Astrocyte (in vitro differentiated cells and primary cell): ENCODE measurements at places on chromosomes 2 and 18.

GRCh38 chr18:21316296-21316695 lies 74.3 kb downstream of the GREB1L start:
- DNase-seq, result peak; percentile 76

DNA sequence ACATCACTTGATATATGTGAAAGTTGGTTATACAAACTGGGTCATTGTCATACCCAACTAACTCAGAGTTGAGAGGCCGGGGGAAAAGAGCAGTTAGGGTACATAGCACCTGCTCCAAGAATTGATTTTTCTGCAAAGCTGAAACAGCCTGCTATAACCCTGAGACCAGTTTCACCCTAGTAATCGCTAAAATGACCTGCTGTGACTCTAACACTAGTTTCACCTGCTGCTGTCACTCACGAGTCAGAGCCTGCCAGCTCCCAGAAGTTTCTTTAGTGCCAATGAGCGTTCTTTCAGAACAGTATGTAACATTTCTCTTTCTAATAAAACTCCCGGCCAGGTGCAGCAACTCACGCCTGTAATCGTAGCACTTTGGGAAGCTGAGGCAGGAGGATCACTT lies 28.0 kb downstream of the SRSF7 start:
- no peak for DNase-seq

GRCh38 chr18:48663931-48664847 lies 125.4 kb downstream of the CTIF start:
- peak; percentile 22 for DNase-seq

DNA sequence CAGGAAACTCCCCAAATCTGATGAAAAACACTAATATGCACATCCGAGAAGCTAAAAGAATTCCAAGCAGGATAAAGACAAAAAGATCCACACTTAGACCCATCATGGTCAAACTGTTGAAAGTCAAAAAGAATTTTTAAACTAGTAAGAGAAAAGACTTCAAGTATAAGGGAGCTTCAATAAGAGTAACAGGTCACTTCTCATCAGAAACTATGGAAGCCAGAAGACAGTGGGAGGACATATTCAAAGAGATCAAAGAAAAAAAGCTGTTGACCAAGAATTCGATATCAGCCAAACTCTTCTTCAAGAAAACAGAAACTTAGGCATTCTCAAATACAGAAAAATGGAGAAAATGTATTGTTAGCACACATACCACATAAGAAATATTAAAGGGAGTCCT lies 50.4 kb downstream of the ZC3H8 start:
- no peak for DNase-seq

DNA sequence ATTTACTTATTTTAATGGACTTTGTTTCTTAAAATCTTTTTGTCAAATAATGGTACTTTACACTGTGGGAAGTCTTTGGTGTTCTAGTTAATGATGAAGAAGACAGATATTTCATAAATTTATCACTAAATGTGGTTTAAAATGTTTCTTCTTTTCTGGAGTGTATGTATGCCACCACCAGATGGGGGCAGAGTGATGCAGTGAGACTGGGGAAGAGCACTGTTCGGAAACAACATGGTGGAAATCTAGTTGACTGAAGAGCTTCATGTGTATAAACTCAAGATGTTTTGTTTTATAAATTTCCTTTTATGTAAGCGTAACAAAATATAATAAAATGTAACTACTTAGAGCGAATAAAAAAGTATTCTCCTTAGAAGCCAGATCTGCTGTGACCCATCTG lies 195.1 kb downstream of the KCNE4 start:
- DNase-seq, result peak; percentile 19

- peak; percentile 62 for DNase-seq
Measured at GRCh38 chr2:28662468-28663181, 89.0 kb upstream of the PPP1CB start.

DNA sequence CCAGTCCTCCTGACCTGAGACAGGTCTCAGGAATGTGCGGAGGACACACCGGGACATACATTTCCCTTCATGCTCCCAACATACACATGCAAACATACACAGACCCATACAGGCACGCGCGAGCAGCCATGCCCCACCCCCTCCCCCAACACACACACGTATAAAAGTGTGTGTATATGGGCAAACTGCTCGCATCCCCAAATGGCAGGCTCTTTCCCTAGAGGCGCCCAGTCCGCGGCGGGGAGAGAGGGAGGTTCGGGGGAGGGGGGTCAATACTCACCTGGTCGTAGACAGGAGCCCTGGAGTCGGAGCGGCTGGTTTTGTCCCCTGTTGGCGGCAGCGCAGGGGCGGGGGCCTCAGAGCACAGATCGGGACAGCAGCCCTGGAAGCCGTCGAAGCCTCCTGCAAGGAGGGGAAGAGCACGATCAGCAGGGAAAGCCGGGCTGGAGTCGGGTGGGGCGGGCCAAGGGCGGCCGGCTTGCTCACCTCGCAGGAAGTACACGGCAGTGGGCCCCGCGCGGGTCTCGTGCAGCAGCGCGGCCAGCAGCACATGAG lies 682 bp downstream of the DUSP2 start:
- DNase-seq, result no peak

- no peak for DNase-seq
Measured at GRCh38 chr18:6370886-6371635, 43.6 kb downstream of the L3MBTL4 start.

DNA sequence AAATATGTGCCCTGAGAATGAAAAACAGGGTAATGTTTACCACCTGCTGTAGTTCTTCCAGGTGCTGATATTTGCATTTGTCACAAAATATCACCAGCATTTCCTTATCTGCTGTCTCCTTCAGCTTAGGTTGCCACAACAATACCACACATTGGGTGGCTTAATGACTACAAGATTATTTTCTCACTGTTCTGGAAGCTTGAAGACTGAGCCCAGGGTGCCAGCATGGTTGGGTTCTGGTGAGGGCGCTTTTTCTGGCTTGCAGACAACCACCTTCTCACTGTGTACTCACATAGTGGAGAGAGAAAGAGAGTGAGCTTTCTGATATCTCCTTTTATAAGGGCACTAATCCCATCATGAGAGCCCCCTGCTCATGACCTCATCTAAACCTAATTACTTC lies 407.5 kb upstream of the RGPD4 start:
- DNase-seq, result no peak

DNA sequence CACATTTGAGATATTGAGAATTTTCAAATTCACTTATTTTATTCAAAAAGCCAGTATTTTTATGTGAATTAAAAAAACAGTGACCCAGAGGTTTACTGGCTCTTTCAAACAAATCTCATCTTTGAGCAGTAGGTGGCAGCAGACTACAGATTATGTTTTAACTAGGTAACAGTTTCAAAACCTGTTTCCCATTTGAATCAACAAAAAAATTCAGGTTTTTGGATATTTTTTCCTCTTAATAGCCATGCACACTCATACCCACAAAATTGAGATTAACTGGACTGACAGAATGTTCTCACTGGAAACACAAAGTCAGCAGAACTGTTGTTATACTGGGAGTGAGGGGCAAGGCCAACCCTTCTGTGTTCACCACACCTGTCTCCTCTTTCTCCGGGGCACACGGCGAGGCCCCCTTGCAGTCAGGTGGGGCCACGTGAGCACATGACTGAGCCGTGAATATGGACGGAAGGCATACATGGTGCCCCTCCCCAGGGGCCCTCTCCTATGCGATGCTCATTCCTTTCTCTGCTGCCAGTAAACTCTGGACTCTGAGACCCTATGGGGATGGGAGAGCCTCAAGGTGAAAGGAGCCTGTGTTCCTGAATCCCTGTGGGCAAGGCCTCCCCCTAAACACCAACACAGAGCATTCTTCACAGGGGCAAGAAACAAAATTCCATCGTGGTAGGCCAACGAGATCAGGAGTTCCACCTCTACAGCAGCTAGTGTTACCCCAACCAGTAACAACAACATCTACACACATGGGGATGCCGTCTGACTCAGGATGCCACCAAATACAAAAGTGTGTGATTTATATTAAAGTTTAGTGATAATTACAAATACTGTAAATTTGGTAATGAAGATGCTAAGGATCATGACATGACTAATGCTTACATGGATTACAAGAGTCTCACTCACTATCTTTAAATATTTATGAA lies 80.4 kb downstream of the LPIN2 start:
- peak; percentile 34 for DNase-seq

DNA sequence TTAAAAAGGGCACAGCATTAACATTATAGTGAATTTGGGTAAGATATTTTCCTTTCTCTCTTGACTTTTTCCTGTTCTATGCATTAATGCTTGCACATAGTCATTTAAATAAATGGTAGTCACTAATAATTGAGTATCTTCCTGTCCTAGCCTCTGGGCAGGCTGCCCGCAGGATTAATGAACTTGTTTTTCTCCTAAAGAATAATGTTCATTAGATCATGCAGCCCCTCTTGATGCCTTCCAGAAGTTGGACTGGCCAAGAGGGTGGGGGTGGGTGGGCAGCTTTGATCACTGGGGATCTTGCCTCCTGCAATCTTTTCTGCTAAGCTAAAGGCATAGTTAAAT lies 514.5 kb upstream of the CDH2 start:
- peak; percentile 20 for DNase-seq

GRCh38 chr18:22026362-22026761 lies 143.0 kb upstream of the GATA6 start:
- no peak for DNase-seq

DNA sequence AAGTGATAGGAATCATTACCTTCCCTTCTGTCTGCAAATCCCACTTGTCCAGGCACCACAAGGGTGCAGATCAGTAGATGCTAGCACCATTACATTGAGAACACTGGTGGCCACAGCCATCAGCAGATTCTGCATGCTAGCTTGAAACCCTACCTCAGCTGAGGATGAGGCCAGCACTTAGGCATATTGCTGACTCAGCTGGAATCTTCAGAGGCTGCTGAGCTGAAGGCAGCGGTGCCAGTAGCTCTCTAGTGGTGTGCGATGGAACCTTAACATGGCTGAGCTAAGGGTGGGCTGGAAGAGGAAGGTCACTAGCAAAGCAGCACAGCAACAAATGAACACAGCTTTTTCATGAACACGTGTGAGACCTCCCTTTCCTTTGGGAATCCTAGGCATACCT lies 19.0 kb upstream of the CPO start:
- DNase-seq, result no peak

GRCh38 chr18:54250846-54251261 lies 18.5 kb upstream of the POLI start:
- DNase-seq, result no peak

DNA sequence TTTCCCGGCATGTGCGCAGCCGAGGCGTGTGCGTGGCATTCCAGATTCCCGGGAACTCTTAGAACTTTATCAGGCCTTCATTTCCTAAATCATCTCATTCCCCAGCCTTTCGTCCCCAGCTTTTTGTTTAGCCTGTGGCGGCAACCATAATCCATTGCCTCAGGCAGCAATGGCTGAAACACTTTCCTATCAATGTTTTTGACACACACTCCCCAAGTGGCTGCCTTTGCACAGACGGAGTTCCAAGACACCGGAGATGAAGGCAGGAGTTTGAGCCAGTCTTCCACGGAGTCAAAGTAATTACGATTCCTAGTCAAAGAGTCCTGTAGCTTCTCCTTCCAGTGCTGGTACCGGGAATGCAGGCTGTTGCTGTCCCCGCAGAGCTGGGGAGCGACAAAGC lies 64.8 kb downstream of the KCNG2 start:
- no peak for DNase-seq

DNA sequence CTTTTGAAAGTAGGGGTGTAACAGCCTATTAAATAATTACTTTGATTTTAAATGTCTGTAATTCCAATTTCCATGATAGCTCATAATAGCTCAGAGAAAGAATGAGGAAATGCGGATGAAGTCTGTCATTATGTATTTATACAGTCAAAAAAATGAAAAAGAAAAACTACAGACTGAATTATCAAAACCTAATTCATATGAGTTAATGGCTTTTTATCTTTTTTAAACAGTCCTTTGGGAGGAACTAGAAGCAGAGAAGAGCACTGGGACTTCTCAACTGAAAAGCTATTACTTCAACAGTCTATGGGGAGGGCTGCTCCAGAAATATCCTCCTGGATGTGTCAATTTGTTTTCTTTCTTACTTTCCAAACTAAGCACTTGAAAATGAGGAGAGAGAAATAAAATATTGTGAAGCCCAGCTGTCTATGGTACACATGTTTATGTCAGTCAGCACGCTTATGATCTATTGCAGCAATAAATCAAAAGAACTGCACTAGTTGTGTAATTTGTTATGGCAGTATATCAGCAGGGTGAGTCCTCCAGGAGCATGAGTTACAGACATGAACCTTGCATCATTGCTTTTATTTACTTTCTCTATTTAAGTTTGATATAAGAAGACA lies 1550.2 kb downstream of the LRP1B start:
- DNase-seq, result no peak

- no peak for DNase-seq
Measured at GRCh38 chr2:170714381-170715061, 616 bp upstream of the SP5 start.

- DNase-seq, result no peak
Measured at GRCh38 chr2:48733067-48733503, 22.4 kb downstream of the LHCGR start.

DNA sequence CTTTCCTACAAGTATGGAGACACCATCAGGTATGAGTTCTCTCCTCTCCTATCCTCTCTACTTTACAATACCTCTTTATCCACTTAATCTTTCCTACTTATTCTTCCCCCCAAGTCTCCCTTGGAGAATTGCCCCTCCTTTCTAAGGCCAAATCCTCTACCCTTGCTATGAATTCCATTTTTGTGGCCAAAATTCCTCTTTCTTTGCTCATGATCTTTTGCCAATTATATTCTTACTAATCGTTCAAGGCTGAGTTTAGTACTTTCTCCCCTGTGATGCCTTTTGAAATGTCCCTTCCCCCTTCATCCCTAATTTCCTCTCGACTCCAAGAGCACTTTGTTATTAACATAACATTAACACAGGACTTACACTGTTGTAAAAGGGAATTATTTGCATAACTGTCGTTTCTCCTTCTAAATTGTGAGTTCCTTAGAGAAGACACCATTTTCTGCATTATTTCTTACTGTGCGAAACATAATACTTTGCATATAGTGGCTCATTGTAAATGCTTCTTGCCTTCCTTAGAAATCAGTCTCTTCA lies 133.4 kb downstream of the KCTD1 start:
- DNase-seq, result peak; percentile 20

- no peak for DNase-seq
Measured at GRCh38 chr18:30971338-30971956, 71.1 kb downstream of the DSC3 start.

DNA sequence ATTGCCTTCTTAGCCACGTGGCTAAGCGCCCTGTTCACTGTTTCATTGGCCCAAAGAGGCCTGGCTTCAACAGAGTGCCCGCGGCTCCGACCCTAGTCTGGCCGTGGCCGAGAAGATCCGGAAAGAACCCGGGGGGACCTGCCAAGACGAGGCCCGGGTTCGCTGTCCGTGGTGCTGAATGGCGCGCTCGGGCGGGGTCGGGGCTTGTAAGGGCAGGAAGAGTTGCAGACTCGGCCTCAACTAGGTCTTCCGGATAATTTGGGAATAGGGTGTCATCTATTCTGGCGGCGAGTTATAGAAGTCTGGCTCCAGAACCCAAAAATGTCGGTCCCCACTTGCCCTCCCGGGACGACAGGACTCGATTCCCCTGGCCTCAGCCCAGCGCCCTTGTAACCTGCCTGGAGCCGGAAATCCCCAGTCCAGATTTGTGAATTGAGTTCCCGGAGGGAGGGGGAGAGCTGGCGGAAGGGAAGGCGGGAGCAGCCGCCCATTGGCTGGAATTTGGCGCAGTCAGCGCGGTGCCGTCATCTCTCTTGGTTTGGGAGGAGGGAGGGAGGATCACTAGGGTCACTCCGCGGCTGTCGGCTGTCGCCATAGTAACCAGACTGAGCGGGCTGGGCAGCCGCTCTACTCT lies 3.5 kb downstream of the CDK5R2 start:
- peak; percentile 71 for DNase-seq

GRCh38 chr2:50674876-50675275 lies 357.1 kb downstream of the NRXN1 start:
- no peak for DNase-seq
